Frontal cortex (tissue), 4 donors: ENCODE measurements at places on chromosomes 5 and 9. TPM values are rescaled to one million over a fixed set of nuclear protein-coding genes. Genes with fewer than 3 reads are reported as not detected.

DDX4 gene
- total RNA-seq, result 0.82 TPM

SLC36A3 gene
- not detected for total RNA-seq

C5orf34 gene
- 6.1 TPM for total RNA-seq

CARD9 gene
- total RNA-seq, result 0.41 TPM

ARID3C gene
- 0.82 TPM for total RNA-seq

PDE4D gene
- 210 TPM for total RNA-seq

CDKN2B-AS1 gene
- total RNA-seq, result 0.41 TPM

FCN1 gene
- 0.82 TPM for total RNA-seq

CRHBP gene
- 7.3 TPM for total RNA-seq

PCDHA12 gene
- 11.0 TPM for total RNA-seq

SRD5A1 gene
- total RNA-seq, result 44.0 TPM

SPEF2 gene
- total RNA-seq, result 12.2 TPM

ROR2 gene
- 0.82 TPM for total RNA-seq

TGFBI gene
- total RNA-seq, result 4.9 TPM

PTGS1 gene
- 0.41 TPM for total RNA-seq

WDR31 gene
- total RNA-seq, result 2.4 TPM

CEP120 gene
- 52.6 TPM for total RNA-seq

WNK2 gene
- 12.6 TPM for total RNA-seq

SOX30 gene
- total RNA-seq, result under 0.01 TPM

ZBED3 gene
- 1.6 TPM for total RNA-seq

PCDHB16 gene
- total RNA-seq, result 5.3 TPM

IL4 gene
- not detected for total RNA-seq

EGR1 gene
- total RNA-seq, result 0.82 TPM

RBM18 gene
- 15.9 TPM for total RNA-seq

PCDHB4 gene
- total RNA-seq, result 4.5 TPM

DNAI1 gene
- total RNA-seq, result 1.2 TPM

MAP3K1 gene
- total RNA-seq, result 22.8 TPM

CMYA5 gene
- 0.82 TPM for total RNA-seq
